GM19239 (cell line): ENCODE measurements at places on chromosomes 3 and 15.
A peak's percentile ranks its signal among the peaks of the same experiment; 100 is the strongest.

DNA sequence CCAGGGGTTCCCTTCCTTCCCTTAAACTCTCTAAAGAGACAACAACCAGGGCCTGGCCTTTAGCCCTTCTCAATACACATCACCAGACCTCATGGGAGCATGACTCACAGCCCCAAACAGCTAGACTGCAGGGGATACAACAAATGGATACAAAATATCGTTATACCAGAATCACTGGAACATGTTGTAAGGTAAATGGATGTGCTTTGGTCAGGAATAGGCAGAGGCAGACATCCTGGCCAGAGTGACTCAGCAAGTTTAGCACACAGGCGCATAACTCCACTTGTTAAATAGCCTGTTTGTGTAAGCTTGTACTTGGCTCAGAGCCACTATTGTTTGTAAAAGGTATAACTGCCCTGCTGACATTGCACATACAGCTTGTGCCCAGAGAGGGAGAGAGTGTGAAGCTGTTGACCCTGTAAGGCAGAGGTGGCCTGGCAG, 18.3 kb downstream of the TMED3 start:
- DNase-seq = no peak

- peak; percentile 28 for DNase-seq
These were observed 265.2 kb downstream of the SUCLG2 start for GRCh38 chr3:67389176-67389575.

DNA sequence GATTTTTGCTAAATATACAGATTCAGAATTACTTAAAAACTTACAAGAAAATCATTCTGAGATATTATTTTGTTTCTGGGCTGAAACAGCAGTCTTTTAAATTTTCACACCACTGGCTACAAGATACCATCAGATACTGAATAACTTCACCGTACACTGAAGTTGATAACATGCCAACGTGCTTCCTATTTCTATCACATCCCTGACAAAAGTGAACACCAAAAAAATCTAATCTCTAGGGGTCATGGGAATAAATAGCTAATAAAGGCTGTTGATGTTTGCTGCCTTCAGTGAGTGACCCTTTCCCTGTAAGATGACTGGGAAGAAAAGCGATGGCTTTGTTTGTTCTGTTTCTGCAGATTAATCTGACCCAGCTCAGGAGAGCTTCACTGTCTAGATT, 120.5 kb downstream of the DUT start:
- no peak for DNase-seq

DNA sequence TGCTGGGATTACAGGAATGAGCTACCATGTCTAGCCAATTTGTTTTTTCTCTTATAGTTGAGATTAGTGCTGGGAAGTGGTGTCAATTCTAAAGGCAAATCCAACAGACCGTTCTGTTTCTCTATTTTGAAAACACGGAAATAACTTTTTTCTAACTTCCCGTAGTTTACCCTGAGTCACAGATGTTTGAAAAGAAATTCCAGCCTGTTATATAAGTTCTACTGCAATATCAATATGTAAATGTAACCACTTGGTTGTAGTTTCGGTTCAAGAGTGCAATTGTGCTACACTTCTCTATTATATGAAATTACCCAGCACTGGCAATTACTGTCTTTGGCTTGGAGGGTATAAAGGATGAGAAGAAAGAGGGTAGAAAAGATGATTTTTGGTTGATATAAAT, 22.3 kb upstream of the GNB4 start:
- DNase-seq = no peak

DNA sequence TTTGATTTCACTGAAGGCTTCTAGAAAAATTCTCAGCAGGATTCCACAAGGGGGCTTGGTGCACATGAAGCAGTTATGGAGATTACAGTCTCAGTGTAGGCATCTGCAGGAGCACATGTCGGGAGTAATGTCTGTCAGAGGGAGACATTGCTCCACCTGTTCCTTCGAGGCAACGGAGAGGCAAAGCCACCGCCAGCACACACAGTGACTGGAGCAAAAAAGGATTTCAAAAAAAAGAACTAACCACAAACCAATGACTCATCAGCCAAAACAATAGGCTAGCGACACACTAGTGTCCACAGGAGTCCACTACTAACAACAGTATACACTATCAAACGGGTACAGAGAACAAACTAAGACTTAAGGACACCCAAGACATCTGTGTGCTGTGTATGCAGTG, 68.9 kb downstream of the NPTN start:
- DNase-seq = no peak

DNA sequence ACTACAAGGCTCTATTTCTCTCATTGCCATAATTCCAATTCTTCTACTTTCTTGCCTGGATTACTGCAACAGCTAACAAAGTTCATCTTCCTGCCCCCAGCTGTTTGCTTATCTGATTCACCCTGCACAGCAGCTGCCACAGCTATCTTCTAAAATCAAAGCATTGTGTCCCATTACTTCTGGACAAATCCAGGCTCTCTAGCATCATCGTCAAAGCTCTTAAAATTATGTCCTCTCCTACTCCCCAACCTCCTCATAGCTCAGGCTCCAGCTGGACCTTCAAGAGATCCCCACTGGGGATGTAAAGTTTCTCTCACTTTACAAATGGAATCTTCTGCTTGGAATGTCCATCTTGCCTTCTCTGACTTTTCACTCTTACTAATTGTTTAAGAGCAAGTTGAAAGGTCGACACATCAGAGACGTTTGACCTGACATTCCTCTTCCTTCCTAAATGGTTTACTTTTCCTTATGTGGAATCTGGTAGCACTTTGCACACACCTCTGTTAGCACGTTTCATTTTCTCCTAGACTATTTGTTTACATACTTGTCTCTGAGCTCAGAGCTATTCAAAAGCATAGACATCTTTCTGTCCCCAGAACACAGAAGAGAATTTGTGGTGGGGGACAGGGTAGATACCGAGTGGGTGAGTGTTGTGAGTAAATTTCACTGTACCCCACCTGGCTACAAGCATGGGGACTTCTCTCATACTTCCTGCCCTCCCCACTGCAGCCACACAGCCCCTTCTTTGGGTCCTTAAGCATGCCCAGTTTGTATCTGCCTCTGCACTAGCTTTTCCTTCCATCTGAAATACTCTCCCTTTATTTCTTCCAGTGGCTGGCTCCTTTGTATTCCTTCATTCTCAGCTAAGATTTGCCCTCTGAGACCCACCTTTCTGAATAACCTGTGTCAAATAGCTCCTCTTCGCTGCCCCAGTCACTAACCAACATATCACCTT, 77.9 kb downstream of the SERPINI1 start:
- DNase-seq = no peak

- no peak for DNase-seq
These were observed 128.8 kb upstream of the ZBTB20 start for GRCh38 chr3:115275896-115276295.

GRCh38 chr3:45546716-45547701, 47.5 kb upstream of the LIMD1 start:
- no peak for DNase-seq

DNA sequence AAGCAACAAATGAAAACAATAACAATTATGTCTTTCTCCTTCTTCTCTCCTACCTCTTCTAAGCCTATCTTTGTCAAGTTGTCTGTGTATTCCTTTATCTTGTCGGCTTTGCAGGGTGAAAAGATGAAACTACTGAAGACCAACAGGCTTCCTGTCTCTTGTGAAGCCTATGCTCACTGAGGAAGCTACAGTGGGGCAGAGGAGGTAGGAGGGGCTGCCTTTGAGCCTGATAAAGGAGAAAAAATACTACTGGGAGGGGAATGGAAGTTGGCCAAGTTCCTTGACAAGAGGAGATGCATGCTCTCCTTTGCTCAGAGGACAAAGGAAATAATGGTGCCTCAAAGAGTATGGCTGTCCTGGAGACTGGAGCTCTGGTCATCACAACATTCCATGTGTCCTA, 92.0 kb downstream of the IGSF11 start:
- no peak for DNase-seq

GRCh38 chr3:72273615-72274014, 488.7 kb upstream of the PROK2 start:
- DNase-seq = no peak

DNA sequence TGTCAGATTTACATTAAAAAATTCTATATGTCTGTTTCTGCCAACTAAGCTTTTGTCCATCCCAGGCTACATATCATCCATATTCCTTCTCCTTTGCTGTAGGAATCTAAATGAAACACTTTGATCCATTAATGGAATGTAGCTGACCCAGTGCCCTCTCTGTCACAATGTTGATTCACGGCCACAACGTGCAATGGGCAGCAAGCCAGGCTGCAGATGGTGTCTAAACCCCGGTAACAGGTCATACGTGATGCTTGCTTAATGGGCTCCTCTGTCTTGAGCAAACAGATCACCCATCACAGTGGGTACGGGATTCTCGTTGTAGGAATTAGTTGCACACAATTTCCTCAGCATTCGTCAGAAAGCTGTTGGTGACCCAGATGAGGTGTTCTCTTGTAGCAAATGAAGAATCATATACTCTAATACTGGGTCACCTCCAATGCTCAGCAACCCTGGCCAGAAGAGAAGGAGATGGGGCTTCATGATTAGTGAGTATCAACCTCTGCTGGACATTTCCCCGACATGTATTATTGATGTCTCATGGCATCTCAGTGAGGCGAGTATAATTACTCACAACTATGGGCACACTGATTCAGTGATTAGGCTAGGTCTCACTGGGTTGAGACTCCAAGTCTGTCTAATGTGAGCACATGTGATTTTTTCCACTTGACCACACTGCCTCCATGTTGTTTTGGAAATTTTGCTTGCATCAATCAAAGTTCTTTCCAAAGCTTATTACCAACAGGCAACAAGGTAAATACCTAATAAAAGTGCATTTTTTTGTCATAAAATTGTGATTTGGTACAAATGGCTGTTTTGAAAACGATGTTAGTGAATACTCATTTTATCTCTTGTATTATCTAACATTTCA, 12.9 kb upstream of the DCBLD2 start:
- no peak for DNase-seq

DNA sequence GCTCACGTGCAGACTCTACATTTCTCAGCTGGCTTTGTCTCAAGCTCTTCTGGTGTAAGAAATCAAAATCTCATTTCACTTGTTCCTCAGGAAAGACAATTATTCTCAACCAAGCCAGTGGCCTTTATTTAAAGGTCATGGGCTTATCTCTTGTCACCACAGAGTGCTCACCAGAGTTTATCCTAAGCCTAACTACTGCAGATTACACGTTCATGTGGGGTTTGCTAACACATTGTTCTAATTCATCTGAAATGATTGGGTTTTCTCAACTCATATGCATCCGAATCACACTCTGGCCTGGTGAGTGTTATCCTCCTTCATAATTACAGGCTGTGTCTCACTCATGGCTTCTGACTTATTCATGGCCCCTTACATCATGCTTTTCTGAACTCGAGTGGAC, 83.3 kb upstream of the TSC22D2 start:
- no peak for DNase-seq

- DNase-seq = no peak
These were observed 89.6 kb downstream of the TM4SF4 start for GRCh38 chr3:149564079-149564478.

DNA sequence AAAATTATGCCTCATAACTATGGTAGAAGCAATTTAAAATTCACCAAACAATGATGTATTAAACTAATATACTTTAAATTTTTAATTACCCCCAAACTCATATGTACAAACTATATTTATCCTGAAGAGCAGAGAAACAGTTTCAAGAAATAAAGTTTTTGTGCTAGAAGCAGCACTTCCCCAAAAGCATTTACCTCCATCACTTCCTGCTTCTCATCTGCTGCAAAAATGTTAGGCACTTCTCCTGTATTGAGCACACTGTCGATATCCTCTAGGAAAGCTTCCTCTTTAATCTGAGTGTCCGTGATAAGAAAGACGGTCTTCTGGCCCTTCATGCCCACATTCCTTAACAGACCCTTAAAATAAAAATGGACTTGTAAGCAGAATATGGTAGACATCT, 101.5 kb upstream of the ASB14 start:
- no peak for DNase-seq

DNA sequence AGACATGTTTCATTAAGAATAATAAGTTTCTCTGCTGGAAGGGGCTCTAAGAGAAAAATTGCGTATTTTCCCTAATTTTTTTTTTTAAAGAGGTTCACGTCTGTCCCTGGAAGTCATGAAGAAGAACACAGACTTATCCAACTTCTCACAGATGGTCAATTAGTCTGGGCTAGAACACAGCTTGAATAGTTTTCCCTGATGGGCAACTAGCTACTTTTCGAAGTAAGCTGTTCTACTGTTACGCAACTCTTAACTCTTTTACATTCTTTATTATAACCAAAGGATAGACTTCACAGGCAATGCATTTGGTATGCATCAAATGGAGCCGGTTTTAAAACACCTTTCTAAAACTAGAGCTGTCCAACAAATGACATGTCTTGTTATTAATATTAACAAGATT, 144.2 kb upstream of the TNIK start:
- no peak for DNase-seq

GRCh38 chr3:32208447-32208846, 30.0 kb upstream of the CMTM8 start:
- no peak for DNase-seq

DNA sequence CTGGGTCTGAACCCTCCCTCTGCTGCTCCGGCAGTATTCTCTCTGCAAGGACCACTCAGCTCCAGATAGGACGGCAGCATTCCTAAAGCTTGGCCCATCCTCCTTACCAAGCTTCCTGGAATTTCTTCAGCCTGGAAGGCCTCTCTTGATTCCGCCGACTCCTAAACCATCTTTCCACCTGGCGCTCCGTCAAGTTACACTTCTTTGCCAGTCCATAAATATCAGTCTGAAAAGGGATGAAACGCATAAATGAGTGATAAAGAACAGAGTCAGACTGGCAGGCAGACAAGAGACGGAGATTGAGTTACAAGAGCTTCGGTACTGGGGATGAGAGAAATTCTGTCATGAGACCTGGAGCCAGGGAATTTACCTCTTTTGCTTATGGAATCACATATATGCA, 44.3 kb downstream of the CERS3 start:
- DNase-seq = no peak

GRCh38 chr3:52433328-52433995, 11.4 kb downstream of the SEMA3G start:
- DNase-seq = no peak

DNA sequence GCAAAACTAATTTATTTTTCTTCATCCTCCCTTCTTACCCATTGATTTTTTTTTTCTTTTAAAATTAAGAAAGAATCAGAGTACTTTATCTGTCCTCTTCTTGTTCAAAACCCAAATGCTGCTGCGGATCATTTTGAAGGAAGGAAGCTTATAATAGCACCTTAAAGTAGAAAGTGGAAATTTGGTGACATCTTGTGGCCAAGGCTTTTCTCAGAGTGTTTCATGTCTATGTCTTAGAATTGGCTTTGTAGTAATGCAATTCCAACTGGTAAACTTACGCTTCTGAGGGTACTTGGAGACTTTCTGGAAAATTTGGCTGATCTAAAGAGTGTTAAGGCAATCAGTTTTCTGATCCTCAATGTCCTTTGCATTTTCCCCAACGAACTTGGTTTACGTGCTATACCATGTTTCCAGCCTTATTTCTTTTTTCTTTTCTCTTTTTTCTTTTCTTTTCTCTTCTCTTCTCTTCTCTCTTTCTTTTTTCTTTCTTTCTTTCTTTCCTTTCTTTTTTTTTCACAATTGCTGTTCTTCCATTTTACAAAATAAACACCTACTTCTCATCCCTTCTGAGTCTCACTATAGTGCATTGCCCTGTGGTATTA, 30.7 kb downstream of the C3orf38 start:
- peak; percentile 10 for DNase-seq

- no peak for DNase-seq
These were observed 817.8 kb downstream of the TUSC7 start for GRCh38 chr3:117527346-117527745.
